D341Med (cell line): ENCODE measurements at places on chromosomes 3 and 15.
A peak's percentile ranks its signal among the peaks of the same experiment; 100 is the strongest.

- no peak for DNase-seq
Observed at GRCh38 chr3:15630646-15631350, 29.3 kb downstream of the BTD start.

- DNase-seq: no peak
Observed at GRCh38 chr15:53158995-53159394, 368.9 kb upstream of the ONECUT1 start.

GRCh38 chr3:73718326-73719110, 93.8 kb upstream of the PDZRN3 start:
- no peak for DNase-seq

GRCh38 chr3:29203851-29204250, 77.0 kb upstream of the RBMS3 start:
- DNase-seq: no peak

DNA sequence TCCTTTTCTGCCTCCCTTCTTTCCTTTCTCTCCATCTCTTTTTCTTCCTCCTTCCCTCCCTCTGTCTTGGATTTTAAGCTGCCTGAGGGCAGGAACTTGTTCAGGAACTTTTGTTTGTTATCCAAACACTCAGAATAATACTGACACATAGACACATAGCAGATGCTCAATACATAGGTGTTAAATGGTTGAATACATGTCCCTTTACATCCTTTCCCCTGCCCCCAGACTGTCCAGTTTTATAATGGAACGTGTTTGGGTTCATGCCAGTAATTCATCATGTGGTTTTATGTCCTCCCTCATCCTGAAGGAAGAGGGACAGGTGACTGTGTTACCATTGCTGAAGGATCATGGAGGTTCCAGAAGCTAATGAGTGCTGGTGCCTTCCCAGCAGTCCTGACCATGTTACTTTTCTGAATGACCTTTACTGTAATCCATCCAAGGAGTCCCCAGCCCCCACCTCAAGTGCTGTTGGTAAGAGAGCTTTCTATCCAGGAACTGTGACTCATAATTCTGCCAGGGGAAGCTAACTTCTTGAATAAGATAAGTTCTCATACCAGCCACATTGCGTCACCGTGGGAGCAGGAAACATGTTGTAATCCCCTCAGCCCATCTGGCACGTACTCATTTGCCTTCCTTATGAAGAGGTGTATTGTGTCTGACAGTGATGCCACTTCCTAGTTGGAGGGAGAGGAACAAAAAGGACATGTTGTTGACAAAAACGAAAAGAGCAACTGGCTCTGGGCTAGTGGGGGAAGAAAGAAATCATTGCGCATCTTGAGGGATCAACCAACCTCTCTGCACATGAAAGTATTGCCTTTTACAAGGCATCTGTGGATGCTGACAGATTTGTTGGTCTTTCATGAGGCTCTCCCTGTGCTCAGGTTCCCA, 52.4 kb downstream of the IL1RAP start:
- DNase-seq: peak; percentile 59
